ENCODE measurements at places on chromosomes 5 and 9.

DNA sequence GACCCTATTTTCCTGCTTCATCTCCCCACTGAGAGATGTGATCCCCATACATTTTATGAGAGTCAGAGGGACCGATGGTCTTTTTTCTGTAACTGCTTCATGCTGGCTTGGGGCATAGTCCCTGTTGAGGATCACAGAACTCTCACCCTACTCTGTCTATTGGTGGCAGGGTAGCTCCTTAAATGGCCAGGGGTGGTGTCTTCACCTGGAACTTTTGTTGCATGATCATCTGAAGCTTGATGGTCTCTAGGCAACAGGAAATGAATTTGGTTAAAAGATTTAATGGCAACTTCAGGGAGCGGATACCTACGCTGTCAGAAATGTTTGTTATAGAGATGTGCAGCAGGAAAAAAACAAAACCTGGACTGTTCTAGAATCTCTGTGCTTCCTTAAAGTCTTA, 87.0 kb upstream of the GLIS3 start:
- no peak for DNase-seq

GRCh38 chr5:176853151-176853778, 42.9 kb downstream of the UNC5A start:
- DNase-seq, result no peak

DNA sequence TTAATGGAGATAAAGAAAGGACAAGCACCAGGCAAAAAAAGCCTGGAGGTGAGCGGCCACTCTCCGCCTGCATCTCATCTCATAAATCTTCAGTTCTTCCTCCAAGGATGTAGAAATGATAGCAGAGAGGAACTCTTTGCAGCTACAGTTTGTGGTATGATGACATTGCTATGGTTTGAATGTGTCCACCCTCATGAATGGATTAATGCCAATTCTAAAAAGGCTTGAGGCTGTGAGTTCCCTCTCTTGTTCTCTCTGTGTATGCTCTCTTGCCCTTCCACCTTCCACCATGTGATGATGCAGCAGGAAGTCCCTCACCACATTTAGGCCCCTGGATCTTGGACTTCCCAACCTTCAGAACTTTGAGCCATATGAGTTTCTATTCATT, 126.4 kb downstream of the SPOCK1 start:
- no peak for DNase-seq

DNA sequence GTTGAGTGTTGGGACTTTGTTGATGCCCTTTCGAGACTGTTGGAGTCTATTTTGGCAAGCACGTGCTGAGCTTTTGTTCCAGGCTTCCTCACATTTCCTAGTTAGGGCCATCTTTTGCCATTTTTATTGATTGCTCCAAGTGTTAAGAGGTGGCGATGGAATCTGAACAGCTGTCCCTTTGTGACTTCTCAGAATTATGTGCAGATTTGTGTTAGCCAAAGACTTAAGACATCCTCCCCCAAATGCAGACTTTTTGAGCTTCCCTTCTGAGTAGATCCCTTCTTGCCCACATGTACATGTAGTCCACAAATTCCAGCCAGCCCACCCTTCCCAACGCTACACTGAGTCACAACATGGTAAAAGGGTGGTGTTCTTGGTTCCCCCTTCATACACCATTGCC, 59.2 kb downstream of the SPIN1 start:
- DNase-seq, result no peak

DNA sequence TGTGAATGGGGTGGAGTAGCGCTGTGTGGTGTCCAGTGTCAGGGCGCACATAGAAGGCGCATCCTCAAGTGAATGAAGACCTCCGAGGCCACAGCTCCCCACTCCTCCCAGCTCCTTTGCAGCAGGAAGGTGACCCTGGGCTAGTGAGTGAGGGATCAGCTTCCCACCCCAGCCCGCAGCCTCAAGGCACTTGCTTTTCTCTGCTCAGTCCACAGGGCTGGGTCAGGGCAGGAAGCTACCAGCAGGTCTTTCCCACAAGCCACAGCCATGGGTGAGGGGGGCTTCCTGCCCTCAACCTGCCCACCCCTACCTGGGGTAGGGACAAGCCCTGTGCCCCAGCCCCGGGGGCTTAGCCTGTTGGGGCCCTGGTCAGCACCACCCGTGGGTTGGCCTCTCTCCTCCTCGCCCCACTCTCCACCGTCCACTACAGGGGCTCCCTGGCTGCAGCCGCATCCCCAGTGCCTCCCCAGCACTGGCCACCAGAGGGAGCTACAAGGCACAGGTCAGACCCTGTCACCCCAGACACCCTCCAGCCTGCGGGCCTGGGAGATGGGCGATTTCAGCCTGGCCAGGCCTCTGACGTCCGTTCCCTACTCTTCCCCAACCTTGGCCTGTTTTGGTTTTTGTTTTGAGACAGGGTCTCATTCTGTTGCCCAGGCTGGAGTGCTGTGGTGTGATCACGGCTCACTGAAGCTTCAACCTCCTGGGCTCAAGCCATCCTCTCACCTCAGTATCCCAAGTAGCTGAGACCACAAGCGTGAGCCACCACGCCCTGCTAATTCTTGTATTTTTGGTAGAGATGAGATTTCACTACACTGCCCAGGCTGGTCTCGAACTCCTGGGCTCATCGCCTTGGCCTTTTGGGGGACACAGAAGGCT, 1.3 kb upstream of the ABCA2 start:
- peak; percentile 50 for DNase-seq

GRCh38 chr5:1952444-1953099, 69.8 kb upstream of the IRX4 start:
- DNase-seq, result no peak
